HCT116 (cell line): ENCODE measurements at places on chromosomes 7 and 10. TPM values are rescaled to one million over a fixed set of nuclear protein-coding genes. Genes with fewer than 3 reads are reported as not detected.
A peak's percentile ranks its signal among the peaks of the same experiment; 100 is the strongest.

ESYT2 gene
- 68.2 TPM for total RNA-seq

DNA sequence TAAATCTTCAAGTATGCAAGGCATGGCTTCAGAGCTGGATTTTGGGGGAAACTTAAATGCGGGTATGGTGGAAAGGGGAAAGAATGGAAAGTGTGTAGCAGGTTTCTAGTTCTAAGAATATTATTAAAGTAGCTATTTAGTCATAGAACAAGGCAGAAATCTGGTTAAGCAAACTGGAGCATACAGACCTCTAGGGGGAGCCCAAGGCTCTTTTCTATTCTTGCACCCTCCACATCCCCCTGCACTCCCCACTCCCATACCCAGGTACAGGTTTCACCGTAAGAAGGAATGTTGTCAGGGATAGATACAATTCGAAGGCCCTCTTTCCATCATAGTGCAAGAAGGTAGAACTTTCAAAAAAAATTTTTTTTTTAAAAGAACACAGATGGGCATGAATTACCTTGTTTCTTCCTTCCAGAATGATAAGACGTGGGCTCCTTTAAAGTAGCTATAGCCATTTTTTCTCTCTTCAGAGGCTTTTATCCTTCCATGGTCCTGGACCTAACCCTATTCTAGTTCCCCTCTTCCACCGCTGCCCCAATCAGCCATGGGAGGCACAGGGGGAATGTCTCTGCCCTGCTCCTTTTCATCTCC, 41.5 kb upstream of the SMIM30 start:
- H3K27ac ChIP-seq: no peak overlapping the region
- no peaks in the 10 kb centered on the region for H3K27me3 ChIP-seq
- no peaks in the 10 kb centered on the region for H3K36me3 ChIP-seq
- no peaks in the 10 kb centered on the region for H3K4me1 ChIP-seq

DNA sequence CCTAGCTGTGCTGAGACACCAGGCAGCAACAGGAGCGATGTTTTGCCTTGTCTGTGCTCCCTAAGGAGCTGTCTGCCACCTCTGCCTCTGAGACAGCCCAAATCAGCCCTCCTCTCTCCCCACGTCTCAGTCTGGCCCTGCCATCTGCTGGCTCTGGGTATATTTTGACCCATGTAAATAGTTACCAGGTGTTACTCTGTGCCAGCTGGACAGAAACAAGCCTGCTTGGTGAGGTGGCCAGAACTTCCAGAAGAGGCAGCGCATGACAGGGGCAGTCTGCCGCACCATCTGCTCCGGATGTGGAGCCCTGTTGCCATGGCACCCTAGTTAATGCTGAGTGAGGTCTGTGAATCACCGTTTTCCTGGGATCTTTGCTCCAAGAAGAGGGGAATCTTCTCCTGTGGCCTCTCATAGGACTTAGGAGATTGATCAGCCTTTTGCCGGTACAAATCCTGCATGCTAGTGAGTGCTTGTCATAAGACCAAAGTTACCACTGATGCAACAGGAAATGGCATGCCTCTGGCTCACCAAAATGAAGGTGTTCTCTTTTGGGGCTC, 31.8 kb downstream of the GSTO2 start:
- no peak overlapping the region for H3K27ac ChIP-seq
- peaks cover 7% of the 10 kb centered on the region; the same call in 1 of the 2 replicates for H3K36me3 ChIP-seq
- no peak for DNase-seq
- no peak overlapping the region for H3K4me3 ChIP-seq
- peaks cover 2% of the 10 kb centered on the region; the same call in 1 of the 2 replicates for H3K4me1 ChIP-seq
- no peaks in the 10 kb centered on the region for H3K27me3 ChIP-seq

NUTM2E gene
- 0.15 TPM for total RNA-seq

- DNase-seq: peak; percentile 8
- no peaks in the 10 kb centered on the region for H3K36me3 ChIP-seq
- no peak overlapping the region for H3K4me3 ChIP-seq
- no peaks in the 10 kb centered on the region for H3K27me3 ChIP-seq
These were observed 29.4 kb upstream of the SGMS1 start for GRCh38 chr10:50653142-50653541.
